ENCODE measurements at places on chromosomes 12 and 14.

DNA sequence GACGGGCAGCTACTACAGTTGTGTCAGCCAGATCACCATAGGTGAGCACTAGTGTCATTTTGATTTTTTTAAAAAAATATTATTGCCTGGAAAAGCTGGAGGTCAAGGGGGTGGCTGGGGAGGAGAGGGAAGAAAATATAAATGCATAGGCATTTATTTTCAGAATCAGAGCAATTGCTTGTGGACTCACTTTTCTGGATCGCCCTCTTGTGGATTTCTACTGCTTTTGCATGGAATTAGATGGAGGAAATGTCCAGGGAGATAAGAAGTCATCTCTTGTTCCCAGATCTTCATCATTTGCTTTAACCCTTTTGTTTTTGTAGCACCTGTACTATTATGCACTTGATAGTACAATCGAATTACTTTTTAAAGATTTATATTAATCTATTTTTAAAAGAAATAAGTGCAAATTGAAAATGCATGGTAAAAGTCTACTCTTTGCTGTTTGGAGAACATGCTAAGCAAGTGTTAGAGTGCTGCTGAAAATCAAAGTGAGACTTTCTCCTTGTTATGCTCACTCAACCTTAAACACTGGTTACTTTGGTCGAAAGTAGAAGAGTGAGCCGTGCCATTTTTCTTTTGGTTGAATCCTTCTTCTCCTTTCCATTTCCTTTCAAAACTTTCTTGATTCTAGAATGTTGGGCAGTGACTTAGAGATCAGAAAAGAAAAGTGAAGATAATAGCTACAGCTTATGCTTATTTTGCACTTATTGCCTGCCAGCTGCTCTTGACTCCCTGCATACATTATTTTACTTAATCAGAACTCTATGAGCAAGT lies 60.6 kb upstream of the ANO4 start:
- no peak for DNase-seq

- no peak for DNase-seq
Observed at GRCh38 chr14:53711205-53711604, 245.4 kb downstream of the BMP4 start.

GRCh38 chr12:65463082-65463481 lies 184.6 kb downstream of the MSRB3 start:
- no peak for DNase-seq

DNA sequence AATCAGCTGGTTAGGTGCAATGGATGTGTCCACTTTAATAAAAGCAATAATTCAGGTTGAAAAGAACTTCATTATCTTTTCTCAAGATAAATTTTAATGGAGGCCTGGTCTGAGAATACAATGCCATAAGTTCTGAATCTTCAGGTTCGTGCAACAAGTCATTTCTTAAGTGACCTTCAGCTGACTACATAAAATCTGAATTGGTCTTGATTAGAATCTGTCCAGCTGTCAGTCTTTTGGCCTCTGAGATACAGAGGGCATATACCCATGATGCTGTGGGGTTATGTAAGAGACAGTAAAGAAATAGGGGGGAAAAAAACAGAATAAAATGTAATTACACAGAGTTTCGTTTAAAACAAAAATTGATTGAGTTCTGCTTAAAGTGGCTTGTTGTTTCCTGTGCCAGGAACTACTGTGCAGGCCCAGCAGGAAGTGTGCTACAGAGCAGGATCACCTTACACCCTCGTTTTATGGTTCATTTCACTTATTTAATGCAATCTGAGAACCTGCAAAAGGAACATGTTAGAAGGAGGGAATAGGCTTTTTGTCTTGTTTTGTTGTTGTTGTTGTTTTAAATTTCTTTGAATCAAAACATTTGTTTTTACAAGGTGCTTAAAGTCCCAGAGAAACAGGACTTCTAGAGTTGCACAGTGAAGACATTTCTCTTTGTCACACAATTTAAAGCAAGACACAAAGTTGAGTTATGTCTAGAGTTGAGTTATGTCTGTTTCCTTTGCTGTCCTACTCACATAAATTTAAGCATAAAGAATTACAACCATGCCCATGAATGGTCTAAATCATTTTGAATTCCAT lies 64.2 kb downstream of the LGR5 start:
- DNase-seq: no peak

GRCh38 chr12:52691841-52692150 lies 11.5 kb downstream of the KRT77 start:
- DNase-seq: no peak

GRCh38 chr14:103558071-103558882 lies 4.2 kb downstream of the BAG5 start:
- DNase-seq: no peak

DNA sequence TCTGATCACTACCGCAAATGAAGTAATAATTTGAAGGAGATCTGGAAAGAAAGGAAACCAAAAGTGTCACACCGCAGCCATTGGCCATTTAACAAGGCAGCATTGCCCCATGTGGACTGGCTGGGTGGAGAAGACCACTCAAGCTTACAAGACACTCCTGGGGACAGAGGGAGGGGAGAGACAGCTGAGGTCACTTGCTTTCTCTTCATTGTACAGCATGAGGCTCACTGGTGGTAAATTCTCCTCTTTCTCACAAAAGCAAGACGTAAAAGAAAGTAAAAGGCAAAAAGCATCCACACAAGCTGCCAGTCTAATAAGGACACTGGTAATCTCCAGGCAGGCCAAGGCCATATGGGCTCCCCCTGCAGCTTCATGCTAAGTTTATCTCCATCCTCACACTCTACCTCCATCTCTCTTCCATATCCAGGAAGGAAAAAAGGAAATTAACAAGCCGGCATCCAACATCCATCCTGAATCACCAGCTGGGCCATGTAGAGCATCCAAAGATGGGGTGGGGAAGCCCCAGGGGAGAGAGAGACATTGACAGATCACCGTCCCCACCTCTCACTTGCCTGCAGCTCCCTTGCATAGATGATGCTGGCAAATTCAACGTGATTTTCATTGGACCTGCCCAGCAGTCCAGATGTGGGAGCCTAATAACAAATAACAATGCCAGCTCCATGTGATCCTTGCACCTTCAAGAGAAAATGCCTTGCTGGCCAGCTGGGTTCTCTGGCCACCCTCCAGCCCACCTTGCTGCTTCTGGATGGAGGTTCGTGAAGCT lies 100.6 kb downstream of the DPF3 start:
- no peak for DNase-seq

GRCh38 chr12:5227708-5228373 lies 184.2 kb downstream of the KCNA5 start:
- DNase-seq: no peak

- no peak for DNase-seq
Observed at GRCh38 chr14:69316449-69317101, 56.6 kb downstream of the GALNT16 start.

GRCh38 chr12:44159216-44159615 lies 323.3 kb downstream of the TMEM117 start:
- no peak for DNase-seq

GRCh38 chr14:99479906-99480869 lies at the start of gene SETD3:
Gene SETD3 (minus strand): TSS chr14:99480859. CDS start chr14:99465805, 15,054 bp downstream.
- no peak for DNase-seq

DNA sequence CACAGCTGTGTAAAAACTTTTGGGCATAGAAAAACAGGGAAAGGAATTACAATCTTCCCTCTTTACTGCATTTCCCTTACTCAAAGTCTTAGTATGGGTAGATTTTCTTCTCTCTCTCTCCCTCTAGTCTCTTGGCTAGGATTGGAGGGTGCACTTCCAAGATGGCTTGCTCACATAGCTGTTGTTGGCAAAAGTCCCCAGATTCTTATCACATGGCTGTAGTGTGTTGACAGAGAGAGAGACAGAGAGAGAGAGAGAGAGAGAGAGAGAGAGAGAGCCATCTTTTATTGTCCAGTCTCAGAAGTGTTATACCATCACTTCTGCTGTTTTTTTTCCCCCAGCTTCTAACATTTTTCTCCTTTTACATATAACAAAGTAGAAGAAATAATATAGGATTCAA lies 6.3 kb upstream of the OR4E2 start:
- DNase-seq: no peak

GRCh38 chr12:6612247-6612646 lies 5.1 kb upstream of the CHD4 start:
- no peak for DNase-seq

- DNase-seq: no peak
Observed at GRCh38 chr14:74569387-74569786, 42.6 kb downstream of the LTBP2 start.

DNA sequence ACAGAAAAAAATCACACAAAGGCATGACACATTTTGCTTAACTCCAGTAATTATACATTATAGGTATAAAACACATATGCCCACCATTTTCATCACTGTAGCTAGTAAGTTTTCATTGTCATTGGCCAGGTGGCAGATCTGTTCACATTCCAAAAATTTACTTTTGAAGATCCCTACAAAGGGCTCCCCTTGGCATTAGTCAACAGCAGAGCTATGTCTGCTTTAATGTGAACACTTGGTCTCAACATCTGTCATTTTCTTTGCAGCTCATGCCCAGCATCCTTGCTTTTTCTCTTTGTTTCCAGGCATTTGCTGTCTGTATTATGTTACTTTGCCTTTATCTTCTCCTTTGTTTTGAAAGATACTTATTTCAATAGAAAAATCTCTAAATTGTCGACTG lies 519.1 kb upstream of the FOXG1 start:
- DNase-seq: no peak

GRCh38 chr12:71857657-71858056 lies 18.1 kb downstream of the TBC1D15 start:
- no peak for DNase-seq

- no peak for DNase-seq
Observed at GRCh38 chr12:116216022-116216756, 61.3 kb downstream of the MED13L start.

DNA sequence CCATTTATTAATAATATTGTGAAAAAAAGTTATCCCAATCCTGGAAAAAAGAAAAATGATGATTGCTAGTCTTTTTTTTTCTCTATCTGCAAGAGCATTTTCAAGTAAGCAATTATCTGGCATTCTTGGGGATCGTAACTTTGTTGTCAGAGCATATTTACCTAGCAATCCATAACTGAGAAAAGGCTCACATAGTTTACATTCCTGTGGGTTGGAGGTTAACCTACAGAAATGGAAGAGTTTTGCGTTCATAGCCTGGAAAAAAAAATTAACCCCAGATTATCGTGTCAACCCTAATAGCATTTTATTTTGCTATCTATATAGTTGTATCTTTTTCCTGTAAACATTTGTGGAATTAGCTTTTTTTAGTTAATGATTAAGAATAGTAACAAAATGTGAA lies 292.3 kb downstream of the DAD1 start:
- no peak for DNase-seq

GRCh38 chr14:68730348-68730747 lies 62.5 kb downstream of the ZFP36L1 start:
- no peak for DNase-seq

DNA sequence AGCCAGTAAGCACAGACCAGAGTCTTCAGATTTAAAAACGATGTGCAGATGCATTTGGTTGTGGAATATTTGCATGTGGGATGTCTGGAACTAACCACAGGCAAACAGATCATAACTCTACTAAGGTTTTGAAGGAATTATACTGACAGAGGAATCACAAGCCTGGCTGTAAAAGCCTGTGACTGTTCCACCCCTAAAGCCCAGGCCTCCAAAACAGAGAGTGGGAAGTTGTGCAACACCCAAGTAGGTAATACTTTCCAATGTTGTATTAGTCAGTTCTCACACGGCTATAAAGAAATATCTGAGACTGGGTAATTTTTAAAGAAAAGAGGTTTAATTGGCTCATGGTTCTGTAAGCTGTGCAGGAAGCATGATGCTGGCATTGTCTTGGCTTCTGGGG lies 68.1 kb upstream of the DCD start:
- DNase-seq: no peak

- no peak for DNase-seq
Observed at GRCh38 chr12:94879542-94879941, 124.0 kb downstream of the NDUFA12 start.

GRCh38 chr14:90263748-90264449 lies 7.5 kb downstream of the PSMC1 start:
- DNase-seq: no peak

DNA sequence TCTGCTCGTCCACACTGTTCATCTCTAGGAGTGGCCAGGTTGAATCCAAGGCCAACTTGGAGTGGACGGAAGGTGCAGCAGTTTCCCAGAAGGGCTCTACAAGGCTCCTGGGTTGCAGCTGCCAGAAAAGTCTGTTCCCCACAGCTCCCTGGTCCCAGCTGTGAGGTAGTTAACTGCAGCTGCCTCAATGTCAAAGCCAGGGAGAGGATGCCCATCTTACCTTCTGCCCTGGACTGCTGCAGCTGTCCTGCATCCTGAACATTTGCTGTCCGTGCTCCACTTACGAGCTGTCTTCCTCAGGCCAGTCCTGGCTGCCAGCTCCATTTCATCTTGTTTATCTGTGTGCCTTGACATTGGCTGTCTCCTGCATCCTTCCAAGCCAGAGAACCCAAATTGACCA lies 227.3 kb downstream of the SLC41A2 start:
- DNase-seq: no peak

DNA sequence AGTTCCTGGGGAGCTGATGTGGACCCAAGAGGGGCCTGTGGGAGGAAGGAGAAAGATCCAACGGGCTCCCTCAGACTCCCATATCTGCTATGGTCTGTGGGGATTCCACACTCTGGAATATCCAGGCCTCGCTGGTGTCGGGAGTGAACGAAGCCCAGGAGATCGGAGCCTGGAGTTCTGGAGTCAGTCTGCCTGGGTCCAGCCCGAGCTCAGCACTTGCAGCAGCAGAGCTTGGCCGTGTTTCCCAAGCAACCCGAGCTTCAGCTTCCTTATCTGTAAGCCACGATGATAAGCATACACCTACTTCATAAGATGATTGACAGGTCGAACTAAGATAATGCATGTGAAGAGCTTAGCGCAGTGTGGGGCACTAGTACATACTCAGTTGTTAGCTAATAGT lies 10.1 kb downstream of the LTBP2 start:
- DNase-seq: no peak

GRCh38 chr12:95538656-95539055 lies 12.6 kb downstream of the USP44 start:
- no peak for DNase-seq

DNA sequence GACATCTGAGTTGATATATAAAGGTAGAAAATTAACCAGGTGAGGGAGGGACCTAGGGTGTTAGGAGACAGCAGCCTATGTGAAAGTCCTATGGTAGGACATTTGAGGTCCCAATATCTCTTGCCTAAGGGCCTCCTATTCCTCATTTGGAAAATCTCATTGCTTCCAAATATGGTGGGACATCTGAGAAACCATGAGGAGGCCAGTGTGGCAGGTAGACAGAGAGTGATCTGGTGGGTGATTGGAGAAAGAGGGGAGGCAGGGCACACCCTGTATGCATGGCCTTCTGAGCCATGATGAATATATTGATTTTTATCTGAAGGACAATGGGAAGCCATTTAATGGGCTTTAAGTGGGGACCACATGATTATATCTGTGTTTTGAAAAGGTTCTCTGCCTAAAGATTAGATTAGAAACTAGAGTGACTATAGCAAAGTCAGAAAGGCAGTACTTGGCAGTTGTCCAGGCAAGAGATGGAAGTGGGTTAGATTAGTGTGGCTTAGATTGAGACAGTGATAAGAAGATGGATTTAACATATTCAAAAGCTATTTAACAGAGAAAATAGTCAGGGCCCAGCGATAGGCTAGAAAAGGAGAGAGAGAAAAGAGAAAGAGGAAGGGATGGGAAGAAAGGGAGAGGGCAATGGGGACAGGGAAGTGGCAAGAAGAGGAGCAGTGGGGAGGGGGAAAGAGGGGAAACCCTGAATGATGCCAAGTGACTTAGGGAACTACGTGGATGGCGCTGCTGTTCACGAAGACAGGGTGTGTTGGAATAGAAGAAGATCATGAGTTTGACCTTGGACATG lies 237.2 kb upstream of the SRRM4 start:
- no peak for DNase-seq
